Anterior cingulate cortex (tissue), 58 donors: ENCODE measurements at places on chromosomes 3 and 15.

DNA sequence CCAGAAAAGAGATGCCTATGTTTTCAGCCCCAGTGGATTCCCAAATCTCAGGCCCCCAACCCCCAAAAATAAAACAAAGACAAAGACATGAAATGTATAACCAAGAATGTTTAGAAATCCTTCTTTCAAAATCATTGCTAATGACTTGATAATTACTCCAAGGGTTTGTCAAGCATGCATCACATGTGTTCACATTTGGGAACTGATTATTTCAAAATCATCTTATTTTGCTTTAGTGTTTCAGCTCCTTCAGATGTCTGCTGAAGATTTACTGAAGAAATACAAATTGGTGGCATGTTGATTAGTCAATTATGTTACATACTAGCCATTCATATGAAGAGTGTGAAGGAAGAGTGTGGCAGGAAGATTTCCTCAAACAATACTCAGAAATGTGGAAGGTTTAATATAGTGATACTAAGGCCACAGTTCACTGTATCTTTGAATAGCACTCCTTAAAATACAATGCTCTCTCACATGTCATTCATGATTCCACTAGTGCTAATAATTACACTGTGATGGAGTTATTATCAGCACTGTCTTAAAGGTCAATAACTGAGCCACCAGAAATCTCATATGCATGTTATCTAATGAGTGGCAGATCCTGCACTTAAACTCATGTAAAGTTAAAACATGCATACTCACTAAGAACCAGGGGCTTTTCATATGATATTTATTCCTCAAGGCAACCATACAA is 134.5 kb upstream of the TGFBR2 start:
- DNase-seq: no peak

- DNase-seq: no peak
These were observed 29.2 kb downstream of the HACL1 start for GRCh38 chr3:15572138-15572537.

DNA sequence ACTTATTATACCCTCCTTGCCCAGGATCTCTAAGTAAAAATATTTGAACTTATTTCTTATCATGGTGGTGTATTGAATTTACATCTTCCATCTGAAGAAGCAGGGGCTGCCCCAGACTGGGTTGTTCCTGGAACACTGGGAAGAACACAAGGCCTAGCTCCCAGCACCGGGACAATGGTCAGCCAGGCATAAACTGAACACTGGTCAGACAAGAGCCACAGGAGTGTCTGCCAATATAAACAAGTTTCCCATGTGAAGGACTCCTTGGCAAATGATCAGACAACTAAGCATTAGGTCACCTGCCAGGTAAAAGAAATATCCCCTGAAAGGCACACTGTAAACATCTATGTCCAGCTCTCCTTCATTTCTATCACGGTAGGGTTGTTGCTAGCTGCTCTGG is 172.4 kb downstream of the ATP8B4 start:
- DNase-seq: no peak

GRCh38 chr3:141262308-141262705 is 30.7 kb downstream of the PXYLP1 start:
- no peak for DNase-seq

- DNase-seq: no peak
These were observed 111.9 kb downstream of the SNRPN start for GRCh38 chr15:25066708-25067107.

DNA sequence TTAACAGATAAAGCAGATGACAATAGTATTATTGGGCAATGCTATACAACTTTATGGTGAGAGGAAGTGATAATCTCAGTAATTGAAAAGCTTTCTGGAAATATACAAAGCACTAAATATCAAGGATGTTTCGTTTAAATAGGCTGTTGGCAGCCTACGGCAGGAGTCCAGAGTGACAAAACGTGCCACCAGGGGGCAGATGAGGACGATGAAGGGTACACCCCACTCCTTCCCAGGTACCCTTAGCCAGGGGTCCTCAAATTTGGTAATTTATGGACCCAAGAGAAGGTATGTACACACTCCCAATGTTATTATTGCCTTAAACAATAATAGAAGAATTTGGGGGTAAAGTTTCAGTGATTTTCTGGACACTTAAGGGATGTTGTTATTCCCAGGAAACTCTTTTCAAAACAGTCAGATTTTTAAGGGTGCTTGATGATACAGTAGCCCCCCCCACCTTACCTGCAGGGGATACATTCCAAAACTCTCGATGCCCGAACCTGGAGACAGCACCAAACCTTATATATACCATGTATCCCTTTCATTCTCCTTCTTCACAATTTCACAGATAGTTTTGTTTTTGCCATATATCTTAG is 1.4 kb upstream of the MAGEL2 start:
- DNase-seq: no peak

- no peak for DNase-seq
These were observed 21.0 kb downstream of the SLCO2A1 start for GRCh38 chr3:134008630-134009156.

GRCh38 chr3:121956363-121956762 is 62.2 kb downstream of the SLC15A2 start:
- no peak for DNase-seq

GRCh38 chr3:113231827-113232253 is 20.5 kb downstream of the BOC start:
- no peak for DNase-seq

GRCh38 chr3:43998370-43998835 is 243.3 kb upstream of the TOPAZ1 start:
- no peak for DNase-seq

DNA sequence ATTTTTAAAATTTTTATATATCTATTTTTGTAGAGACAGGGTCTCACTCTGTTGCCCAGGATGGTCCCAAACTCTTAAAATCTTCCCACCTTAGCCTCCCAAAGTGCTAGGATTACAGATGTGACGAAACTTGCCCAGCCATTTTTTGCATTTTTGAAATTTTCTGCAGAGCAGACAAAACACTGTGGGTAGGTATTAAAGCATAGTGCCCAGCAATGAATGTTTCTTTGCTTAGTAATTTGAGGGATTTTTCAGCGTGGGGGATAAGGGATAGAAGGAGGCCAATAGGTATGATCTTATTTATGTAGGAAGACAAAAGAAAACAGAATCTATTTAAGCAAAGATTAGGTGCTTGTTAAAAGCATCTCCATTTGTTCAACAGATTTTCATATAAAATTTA is 446.8 kb upstream of the DPH6 start:
- no peak for DNase-seq

DNA sequence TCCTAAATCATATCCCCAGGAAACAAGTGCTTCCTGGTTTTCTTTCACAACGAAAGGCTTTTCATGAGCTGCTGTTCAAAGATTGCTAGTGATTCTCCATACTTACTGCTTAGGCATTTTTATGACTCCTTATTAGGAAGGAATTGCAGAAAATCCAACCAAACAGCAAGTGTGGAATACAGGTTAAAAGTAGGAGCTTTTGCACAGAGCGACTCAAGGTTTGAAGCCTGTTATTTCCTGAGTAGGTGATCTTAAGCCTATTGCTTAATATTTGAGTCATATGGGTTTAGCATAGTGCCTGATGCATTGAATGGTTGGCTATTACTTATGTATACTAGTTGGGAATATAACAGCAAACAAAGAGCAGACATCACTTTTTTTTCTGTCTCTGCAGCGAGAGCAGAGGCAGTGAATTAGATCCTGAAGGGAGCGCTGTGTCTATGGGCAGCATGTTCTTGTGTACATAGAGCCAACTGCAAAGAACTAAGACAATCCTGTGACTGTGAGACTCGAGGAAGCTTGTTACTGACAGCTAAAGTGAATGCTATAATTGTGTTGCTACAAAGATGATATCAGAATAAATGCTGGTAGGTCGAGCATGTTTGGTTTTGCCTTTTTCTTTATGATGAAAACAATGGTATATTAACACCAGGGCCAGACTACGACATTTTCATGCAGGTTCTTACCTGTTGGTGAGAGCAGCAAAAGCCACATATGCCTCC is 6.3 kb downstream of the TM4SF1 start:
- no peak for DNase-seq

GRCh38 chr15:51658664-51659063 is 22.6 kb upstream of the SCG3 start:
- no peak for DNase-seq

DNA sequence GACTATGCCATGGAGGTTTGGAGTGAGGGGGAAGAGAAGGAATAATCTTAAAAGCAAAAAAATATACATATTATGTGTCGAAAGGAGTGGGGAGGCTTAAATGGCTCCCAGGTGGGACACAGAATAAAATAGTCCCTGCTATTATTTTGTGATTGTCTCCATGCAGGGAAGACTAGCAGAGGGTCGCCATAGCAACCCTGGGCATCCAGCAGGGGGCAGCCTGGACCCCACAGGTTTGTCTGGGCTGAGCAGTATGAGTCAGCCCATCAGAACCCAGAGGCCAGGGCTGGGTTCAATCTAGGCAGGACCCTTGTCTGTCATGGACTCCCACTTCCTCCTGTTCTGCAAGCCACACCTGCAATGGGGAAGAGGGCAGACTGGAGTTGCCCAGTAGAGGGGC is 17.6 kb upstream of the LINGO1 start:
- no peak for DNase-seq

GRCh38 chr3:112873632-112874031 is 27.0 kb upstream of the CD200R1L start:
- no peak for DNase-seq

GRCh38 chr3:184228376-184229137 is 828 bp upstream of the VWA5B2 start:
- no peak for DNase-seq

GRCh38 chr3:5264896-5265770 is 77.6 kb downstream of the EDEM1 start:
- no peak for DNase-seq

GRCh38 chr3:133136114-133137041 is 98.2 kb downstream of the TMEM108 start:
- DNase-seq: no peak

DNA sequence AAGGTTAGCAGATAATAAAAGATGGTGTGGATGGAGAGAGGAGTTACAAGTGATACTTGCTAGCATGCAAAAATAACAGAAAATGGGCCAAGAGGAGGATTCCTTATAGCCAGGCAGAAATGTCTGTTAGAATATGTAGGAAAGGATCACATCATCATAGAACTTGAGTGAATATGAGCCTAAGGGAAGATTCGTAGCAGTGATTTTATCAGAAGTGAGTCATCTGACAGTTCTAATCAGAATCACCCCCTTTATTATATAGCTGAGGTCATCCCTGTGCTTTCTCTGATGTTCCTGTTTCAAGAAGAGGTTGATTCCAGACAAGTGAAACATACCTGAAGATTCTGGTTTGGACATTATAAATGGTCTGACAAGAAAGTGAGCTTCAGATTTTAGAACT is 22.9 kb downstream of the EXOG start:
- DNase-seq: no peak

DNA sequence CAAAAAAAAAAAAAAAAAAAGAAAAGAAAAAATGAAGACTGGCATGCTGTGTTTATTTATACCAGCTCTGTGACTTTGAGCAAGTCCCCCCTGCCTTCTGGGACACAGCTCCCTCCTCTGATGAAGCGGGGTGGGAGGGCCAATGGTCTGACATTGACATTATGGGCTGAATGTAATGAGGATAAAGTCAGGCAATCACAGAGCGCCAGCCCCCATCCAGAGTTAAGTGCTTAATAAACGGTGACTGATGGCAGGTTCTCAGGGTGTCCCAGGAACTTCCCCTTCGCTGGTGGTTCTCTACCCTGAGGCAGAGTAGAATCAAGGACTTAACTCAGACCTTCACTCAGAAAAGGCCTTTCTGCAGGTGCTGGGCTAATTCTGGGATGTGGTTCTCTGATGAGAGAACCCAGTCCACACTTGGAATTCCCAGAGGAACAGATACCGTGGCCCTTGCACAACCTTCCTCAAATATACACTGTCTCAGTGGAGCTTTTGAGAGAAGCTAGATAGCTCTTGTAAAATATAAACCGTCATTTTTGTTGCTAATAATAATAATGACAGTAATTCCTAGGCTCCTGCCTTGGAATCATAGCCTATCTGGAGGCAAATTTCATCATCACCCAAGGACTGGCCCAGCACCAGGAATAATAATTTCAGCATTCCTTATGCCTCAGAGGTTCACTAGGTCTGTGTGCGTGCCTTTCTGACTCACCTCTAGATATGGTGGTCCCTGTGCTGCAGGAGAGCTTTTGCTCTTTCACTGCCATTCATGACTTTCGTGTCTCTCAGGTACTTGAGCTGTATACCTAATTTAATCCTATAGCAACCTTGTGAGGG is 115.8 kb downstream of the RPLP1 start:
- DNase-seq: no peak

DNA sequence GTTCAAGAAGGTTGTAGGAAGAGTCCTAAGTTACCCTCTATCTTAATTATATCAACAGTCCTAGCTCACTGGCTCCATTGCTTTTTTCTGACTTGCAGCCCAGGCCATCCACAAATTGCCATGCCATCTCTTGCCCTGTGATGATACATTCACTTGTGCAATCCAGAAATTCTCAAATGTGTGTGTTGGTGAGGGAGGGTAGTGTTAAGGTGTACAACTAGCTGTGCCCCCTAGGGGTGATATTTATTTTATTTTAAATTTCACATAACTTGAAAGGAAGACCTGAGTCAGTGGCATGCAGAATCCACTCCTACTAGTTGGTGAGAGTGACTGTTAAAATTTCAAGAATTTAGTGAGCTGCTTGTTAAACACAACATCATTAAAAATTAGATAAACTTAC is 156.1 kb upstream of the ANKRD28 start:
- DNase-seq: no peak

DNA sequence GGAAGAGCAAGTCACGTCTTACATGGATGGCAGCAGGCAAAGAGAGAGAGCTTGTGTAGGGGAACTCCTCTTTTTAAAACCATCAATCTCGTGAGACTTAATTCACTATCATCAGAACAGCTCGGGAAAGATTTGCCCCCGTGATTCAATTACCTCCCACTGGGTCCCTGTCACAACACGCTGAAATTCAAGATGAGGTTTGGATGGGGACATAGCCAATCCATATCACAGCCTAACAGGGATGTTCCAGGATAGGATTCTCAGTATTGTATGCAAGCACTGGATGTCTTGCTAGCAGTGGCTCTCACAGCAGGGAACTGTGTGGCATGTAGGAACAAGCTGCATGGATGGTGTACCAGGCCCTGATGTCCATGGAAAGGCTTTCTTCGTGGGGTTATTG is 47.8 kb upstream of the SLC24A5 start:
- no peak for DNase-seq

DNA sequence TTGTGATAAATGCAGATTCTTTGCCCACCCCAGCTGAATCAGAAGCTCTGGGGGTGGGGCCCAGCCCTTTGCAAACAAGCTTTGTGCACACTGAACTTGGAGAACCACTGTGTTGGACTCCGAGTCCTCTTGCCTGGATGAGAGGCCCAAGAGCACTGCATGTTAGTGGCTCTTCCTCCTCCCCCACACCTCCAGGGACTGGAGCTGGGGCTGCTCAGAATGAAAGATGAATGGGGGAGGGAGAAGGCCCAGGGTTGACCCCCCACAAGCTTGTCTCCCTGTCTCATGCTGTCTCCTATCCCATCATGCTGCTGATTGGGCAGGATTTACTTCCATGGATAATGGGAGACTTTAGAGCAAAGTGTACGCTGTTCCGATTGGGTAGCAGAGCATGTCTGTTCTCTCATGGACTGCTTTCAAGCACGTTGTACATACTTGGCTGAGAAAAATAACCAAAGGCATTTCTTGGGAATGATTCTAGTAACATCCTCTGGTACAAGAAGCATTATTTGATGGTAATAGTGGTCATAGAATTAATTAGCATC is 99.6 kb downstream of the PGPEP1L start:
- no peak for DNase-seq
